ENCODE measurements at places on chromosomes 16 and 17.

DNA sequence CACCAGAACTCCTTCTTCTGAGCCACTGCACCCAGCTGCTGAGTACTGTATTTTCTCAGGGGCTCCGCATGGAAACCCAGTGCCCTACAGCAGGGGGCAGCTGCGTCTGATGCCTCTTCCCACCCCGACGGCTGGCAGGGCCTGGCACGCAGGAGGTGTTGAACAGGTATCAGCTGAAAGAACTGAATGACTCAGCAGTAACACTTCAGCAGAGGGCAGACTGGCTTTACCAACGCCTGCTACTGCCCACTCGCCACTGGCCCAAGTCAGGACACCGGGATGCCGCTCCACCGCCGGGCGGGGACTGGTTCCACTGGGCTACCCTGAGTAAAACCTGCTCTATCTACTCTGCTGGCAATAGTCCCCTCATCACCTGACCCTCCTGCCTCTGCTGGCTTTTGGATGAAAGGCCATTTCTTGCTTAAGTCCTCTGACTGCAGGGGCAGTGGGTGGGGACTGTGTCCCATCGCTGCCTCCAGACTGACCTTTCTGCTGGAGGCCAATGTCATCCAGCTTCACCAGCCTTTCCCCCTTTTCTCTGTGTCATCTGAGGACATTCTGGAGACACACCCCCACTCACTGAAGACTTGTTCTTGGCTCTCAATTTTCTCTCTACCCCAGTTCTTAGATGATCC is 100.4 kb upstream of the FA2H start:
- H3K36me3 ChIP-seq: peaks cover 15% of the 10 kb centered on the region
- H3K4me1 ChIP-seq: no peaks in the 10 kb centered on the region
- DNase-seq: no peak
- no peak overlapping the region for H3K27ac ChIP-seq

DNA sequence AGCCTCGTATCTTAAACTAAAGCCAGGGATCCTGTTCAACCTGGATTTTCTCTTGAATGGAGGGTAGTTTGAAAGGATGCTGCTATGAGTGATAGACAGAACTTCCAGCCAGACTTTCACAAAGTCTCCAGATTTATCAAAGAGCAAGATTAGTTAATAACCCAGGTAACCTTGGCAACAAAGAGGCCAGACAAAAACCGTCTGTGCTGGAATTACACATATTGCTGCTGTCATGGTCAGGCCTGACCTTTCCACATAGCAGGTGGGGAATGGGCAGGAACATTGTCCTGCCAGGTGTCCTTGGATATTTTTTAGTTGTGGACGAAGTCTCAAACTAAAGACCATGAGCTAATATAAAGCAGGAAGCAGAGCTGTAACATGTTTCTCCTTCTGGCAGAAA is 52.5 kb downstream of the HLF start:
- no peak for DNase-seq
- no peaks in the 10 kb centered on the region for H3K4me1 ChIP-seq
- no peak overlapping the region for H3K4me3 ChIP-seq
- peaks cover 3% of the 10 kb centered on the region for H3K27me3 ChIP-seq

DNA sequence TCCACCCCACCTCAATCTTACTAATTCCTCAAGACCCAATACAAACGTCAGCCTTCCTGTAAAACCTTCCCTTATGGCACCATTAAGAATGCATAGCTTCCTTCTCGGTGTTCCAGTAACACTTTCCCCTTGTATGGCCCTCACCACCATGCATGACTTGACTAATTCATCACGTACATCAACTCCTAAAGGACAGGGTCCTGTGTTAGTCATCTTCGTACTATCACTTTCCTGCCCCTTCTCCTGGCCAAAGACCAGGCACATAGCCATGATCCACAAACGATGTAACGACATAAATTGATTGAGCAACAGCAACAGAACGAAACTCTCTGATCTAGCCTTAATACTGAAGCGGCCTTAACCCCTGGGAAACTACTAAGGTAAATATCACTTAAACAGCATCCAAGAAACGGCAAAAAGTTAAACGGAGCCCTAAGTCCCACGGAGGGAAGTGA is 612 bp downstream of the PSMD12 start:
- peaks cover 2% of the 10 kb centered on the region for H3K36me3 ChIP-seq
- peak overlapping the region; percentile 99 for H3K27ac ChIP-seq
- H3K27me3 ChIP-seq: no peaks in the 10 kb centered on the region
- DNase-seq: peak; percentile 78

DNA sequence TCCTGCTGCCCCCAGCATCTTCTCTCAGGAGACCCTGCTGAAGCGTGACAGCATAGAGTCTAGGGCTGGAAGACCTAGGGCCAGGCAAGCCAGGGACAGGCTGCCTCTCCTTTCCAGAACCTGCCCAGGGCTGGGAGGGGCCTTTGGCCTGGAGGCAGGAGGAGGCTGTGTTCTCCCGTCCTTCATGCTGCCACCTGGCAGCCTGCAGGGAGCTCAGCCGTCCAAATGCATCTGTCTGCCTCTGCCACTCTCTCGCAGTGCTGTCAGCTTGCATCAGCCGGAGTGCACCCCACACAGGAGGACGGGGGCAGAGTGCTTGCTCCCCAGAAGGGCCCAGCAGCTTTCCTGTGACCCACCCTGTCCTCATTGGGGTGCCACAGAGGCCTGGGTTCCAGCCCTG is 31.3 kb downstream of the ARHGAP23 start:
- H3K36me3 ChIP-seq: peaks cover 63% of the 10 kb centered on the region
- no peak overlapping the region for H3K27ac ChIP-seq
- no peak for DNase-seq
- H3K27me3 ChIP-seq: no peaks in the 10 kb centered on the region
- no peak overlapping the region for H3K4me3 ChIP-seq

DNA sequence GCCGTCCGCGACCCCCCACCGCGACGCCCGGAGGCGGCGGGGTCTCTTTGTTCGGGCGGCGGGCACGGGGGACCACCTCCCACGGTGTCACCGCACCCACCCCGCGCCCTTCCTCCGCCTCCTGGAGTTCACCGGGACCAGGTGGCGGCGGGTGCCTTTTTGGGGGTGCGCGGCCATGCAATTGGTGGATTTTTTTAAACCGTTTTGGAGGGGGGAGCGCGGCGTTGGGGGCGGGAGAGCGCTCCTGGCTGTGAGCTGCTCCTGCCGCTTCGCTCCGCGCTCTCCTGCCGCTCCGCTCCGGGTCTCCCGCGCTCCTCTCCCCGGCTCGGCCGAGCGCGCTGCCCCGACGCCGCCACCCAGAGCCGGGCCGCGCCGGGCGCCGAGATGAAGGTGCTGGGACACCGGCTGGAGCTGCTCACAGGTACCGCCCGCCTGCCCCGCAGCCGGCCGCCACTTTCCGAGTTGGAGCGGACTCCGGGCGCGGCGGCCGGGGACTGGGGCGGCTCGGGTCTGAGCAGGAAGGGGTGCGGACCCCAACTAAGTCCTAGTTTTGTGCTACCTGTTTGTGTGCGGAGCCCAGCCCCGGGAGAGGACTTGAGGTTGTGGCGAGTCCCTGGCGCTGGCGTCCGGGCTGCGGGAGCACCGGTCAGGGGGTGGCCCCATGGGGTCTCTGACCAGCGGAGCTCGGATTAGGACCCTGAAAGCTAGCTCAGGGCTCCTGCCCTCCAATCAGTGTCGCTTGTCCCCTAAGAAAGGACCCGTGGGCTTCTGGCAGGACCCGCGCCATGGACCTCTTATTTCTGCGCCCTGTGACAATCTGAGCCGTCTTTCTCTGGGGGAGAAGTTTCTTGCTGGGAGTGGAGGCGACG is 35.7 kb upstream of the NDRG4 start:
- no peak overlapping the region for H3K27ac ChIP-seq
- H3K27me3 ChIP-seq: peaks cover 68% of the 10 kb centered on the region
- no peak overlapping the region for H3K4me3 ChIP-seq
- H3K36me3 ChIP-seq: no peaks in the 10 kb centered on the region

- DNase-seq: no peak
- H3K4me1 ChIP-seq: peaks cover 9% of the 10 kb centered on the region
- peaks cover 2% of the 10 kb centered on the region for H3K36me3 ChIP-seq
- H3K27me3 ChIP-seq: peaks cover 3% of the 10 kb centered on the region
- H3K4me3 ChIP-seq: no peak overlapping the region
- peak overlapping the region; percentile 13 for H3K27ac ChIP-seq
Observed at GRCh38 chr16:3542601-3543373, 34.4 kb downstream of the NLRC3 start.

Measured in IMR-90 (cell line).